ENCODE measurements at places on chromosomes 11 and 22.

GRCh38 chr11:123429913-123430720, at the start of gene GRAMD1B:
TSS of gene GRAMD1B (plus strand) at chr11:123430269. CDS start at chr11:123430793, 524 bp downstream.
- peak; percentile 90 for DNase-seq

DNA sequence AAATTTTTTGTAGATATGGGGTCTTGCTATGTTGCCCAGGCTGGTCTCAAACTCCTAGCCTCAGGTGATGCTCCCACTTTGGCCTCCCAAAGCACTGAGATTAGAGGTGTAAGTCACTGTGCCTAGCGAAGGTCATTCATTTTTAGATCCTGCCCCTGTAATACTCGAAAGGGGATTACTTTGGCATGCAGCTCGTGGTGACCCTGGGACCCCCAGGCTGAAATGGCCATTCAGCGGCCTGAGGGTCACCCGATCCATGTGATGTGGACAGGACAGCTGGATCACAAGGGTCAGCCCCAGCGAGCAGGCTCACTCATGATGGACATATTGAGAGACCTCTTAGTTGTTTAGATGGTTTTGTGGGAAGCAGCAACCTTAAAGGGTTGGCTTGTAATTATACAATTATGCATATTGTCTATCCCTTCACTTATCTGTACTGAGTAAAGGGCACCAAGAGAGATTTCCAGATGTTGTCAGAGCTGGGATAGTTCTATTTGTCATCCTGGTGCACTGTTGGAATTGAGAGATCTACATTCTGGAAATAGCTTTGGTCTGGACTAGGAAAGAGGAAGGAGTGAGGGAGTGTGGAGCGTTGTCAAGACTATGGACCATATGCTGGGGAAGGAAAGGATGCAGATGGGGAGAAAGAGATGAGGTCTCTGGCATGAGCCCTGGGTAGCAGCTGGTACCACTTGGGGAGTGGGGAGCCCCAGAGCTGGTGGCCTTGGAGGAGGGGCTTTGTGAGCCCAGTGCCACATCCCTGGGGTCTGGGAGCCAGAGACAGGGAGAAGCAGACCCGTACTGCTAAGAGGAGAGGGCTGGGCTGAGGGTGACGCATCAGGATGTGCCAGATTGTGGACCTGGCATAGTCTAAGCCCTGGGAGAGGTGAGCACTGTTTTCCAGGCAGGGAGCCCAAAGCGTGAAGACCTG, 15.5 kb downstream of the RHBDD3 start:
- no peak for DNase-seq

GRCh38 chr11:12330485-12331231, 46.7 kb upstream of the PARVA start:
- peak; percentile 38 for DNase-seq

- no peak for DNase-seq
These were observed 127.3 kb upstream of the TOP3B start for GRCh38 chr22:22109693-22110466.

- DNase-seq = no peak
These were observed 147.4 kb downstream of the BBOX1 start for GRCh38 chr11:27187848-27188621.

- DNase-seq = peak; percentile 93
These were observed 275.0 kb upstream of the SESN3 start for GRCh38 chr11:95505927-95506426.

DNA sequence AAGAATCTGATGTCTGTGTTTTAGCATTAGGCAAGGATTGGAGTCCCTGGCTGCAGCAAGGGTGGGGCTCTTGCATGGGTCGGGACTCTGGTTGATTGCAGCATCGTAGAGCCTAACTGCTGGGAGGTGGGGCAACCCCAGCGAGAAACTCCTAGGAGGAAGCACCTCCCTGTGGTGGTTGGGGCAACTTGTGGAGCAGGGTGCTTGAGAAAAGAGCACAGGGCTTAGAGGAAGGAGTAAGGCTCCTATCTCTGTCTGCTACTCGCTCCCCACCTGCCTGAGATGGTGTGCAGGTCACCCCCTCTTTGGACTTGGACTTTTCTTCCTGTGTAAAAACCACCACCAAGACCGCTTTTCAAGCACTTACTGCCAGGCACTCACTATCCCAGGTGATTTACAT, 15.6 kb downstream of the SREBF2 start:
- no peak for DNase-seq

DNA sequence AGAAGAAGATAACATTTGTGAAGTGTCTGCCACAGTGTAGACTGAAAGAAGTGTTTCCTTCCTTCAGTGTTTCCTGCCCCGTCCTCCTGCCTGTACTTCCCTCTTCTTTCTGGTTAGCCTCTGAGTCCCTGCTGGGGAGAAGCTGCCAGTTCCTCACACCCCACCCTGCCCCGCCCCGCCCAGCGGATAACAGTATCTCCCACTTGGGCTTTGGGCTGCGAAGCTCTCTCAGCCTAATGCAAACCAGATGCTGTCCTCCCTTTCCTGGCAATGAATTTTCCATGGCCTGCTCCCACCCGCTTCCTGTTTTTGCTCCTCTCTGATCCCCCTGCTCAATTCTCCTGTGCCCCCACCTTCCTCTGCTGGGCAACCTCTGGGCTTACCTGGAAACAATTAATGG, 5.2 kb upstream of the RAB3IL1 start:
- peak; percentile 91 for DNase-seq

DNA sequence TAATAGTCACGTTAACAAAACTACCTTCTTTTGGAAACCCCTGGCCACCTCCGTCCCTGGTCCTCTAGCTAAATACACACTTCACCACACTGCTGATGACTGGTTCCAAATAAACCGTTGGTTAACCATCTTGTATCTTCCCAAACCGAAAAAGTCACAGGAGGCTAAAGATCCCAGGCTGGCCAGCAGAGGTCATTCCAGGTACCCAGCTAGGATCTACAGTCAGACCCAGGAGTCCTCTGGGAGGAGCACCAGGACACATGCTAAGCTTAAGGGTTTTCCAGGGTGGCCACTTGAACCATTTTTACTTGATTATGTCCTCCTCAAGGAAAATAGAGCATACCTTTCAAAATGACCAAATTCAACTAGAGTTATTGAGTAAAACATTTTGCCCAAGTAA, 103.2 kb downstream of the ETS1 start:
- DNase-seq = no peak

DNA sequence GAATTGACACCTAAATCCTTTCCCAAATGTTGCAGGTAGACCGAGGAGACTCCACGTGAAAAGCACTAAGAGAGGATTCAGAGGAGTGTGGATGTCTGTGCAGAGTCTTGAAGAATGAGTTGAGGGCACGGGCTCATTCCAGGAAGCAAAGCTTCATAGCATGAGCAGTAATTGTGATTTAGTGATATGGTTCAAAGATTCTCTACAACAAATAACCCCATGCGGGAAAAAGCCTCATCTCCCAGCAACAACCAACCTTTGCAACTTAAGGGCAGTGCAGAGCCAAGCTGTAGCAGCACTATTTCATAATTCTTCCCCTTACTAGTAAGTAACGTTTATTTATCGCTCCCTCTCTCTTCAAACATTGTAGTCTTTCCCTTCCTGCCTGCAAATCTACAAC, 87.5 kb upstream of the CLMP start:
- no peak for DNase-seq

DNA sequence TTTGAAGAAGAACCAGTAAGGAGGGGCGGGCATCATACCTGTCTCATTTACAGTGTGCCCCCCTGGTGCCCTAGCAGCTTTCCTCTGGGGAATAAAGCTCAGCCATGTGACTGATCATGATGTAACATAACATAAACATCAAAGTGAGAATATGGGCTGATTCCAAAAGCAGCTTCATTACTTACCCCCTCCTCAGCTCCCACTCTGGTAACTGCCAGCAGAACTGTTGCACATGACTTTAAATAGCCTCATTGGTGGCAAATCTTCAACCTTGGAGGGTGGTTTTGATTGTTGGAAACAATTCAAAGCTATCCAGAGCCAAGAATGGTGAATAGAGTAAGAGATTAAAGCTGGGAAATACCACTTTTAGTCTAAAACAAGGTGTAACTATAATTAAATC, 384.6 kb downstream of the BUD13 start:
- DNase-seq = no peak

- DNase-seq = no peak
These were observed 649 bp downstream of the MS4A15 start for GRCh38 chr11:60757231-60757800.

- no peak for DNase-seq
These were observed 26.4 kb upstream of the LUZP2 start for GRCh38 chr11:24470431-24470830.

DNA sequence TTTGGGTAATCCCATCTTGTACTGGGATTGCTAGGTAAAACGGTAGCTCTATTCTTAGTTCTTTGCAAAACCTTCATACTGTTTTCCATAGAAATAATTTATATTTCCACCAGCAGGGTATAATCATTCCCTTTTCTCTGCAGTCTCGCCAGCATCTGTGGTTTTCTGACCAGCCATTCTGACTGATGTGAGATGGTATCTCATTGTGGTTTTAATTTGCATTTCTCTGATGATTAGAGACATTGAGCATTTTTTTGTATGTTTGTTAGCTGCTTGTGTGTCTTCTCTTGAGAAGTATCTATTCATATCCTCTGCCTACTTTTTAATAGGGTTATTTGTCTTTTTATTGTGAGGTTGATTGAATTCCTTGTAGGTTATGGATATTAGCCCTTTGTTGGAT, 220.9 kb downstream of the PGR start:
- peak; percentile 87 for DNase-seq

GRCh38 chr22:43512279-43512678, 100.5 kb downstream of the MPPED1 start:
- DNase-seq = no peak

GRCh38 chr11:76318744-76319384, 62.1 kb downstream of the THAP12 start:
- peak; percentile 61 for DNase-seq

DNA sequence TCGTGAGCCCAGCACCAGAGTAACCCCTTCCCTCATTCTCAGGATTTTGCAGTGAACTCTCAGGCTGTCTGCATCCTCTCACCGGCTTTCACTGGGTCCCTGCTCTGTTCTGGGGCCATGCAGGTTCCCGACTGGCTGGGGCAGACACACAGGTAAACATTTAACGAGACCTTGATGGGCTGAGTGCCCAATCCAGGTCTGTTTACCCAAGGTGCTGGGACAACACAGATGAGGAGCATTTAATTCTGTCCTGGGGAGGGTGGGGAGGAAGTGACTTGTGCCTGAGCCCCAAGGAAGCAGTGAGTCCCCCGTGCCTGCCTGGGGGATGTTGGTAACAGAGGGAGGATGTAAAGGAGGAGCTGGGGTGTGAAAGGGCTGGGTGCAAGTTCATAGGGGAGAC, 4.4 kb downstream of the BIK start:
- no peak for DNase-seq

DNA sequence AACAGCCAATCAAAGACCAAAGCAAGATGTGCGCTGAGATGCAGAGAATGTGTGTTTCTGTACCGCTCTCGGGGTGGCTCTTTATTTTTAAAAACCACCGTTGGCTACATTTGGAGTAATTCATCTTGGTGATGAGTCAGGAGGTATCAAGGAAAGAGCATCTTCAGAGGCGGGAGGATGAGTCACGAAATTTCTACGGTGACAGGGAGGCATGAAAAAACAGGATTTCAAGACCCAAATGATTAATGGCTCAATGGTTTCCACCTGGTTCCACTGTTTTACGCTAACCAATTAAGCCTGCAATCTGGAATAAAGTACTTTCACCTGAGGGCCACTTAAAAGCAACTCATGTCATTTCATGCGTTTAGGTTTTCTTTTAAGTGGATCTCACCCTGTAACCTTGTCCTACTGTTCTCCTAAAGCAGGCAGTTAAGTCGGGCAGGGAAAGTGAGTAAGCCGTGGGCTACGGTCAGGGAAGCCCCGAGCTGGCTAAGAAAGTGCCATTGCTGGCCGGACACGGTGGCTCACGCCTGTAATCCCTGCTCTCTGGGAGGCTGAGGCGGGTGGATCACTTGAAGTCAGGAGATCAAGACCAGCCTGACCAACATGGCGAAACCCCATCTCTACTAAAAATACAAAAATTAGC, 74.6 kb downstream of the CELSR1 start:
- DNase-seq = peak; percentile 55

GRCh38 chr22:47123827-47124442, 361.5 kb downstream of the TBC1D22A start:
- DNase-seq = peak; percentile 49

DNA sequence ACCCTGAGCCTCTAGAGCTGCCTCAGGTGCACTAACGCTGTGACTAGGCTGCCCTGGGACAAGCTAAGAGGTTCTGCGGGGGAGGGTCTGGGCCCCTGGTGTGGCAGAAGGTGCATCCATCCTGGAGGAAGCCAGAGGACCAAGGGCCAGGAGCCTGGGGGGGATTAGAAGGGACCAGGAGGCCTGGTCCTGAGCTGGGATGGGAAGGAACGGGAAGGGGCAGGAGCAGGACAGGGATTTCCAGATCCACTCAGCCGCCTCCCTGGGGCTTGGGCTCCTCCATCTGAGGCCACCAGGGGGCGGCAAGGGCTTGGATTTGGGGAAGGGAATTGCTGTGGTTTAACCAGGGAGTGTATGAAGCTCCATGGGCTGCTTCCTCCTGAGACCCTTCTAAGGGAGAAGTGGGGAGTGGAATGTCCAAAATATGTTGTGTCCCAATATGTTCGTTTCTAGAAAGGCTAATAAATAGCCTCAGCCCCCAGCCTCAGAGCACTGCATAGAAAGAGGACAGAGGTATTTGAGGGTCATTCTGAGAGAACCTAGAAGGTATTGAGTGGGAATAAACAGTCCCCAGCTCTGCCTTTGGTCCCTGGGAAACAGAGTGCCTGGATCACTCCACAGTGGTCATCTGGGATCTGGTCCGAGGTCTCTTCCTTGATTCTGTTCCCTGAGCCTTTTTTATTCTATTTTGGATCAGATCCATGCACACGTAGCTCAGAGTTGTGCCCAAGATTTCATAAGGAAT, 17.4 kb upstream of the PRAME start:
- DNase-seq = peak; percentile 54

DNA sequence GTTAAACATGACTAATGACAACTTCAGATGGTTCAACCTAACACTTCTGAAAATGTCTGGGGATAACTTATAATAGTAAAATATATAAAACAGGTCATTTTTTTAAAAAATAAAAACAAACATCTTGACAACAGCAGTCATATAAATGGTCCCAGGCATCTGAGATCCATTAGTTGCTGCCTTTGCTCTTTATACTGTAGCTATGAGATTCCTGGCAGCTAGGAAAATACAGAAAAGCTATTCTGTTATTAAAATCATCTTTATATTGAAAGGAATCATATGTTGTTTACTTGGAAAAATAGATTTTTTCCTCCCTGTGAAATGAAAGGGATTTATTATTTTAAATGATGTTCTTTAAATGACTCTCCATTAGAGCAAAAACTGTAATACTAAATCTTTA, 55.7 kb upstream of the DEUP1 start:
- no peak for DNase-seq

- DNase-seq = no peak
These were observed 594.7 kb downstream of the METTL15 start for GRCh38 chr11:28702871-28703270.

GRCh38 chr11:39209981-39210380, 2249.5 kb downstream of the LRRC4C start:
- no peak for DNase-seq

GRCh38 chr22:40436505-40437431, 66.4 kb downstream of the SGSM3 start:
- DNase-seq = peak; percentile 44

- no peak for DNase-seq
These were observed 5.5 kb upstream of the PGM2L1 start for GRCh38 chr11:74403607-74404321.

Data from fibroblast of skin of scalp (primary cell).